ACHN (cell line): ENCODE measurements at places on chromosomes 1 and 21.

DNA sequence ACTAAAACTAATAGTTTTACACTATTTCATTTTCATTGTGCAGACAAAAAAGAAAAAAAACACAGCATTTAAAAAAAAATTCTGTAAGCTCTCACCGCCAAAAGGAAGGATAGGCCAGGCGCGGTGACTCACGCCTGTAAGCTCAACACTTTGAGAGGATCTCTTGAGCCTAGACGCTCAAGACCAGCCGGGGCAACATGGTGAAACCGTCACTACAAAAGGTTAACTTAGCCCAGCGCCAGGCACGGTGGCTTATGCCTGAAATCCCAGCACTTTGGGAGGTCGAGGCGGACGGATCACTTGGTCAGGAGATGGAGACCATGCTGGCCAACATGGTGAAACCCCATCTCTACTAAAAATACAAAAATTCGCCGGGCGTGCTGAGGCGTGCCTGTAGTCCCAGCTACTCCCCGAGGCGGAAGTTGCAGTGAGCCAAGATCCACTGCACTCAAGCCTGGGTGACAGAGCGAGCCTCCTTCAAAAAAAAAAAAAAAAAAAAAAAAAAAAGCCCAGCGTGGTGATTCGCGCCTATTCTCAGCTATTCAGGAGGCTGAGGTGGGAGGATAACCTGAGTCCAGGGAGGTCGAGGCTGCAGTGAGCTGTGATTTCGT is 14.3 kb upstream of the SPEN start:
- DNase-seq, result no peak

GRCh38 chr21:43268086-43268803 is 99.4 kb downstream of the CRYAA start:
- DNase-seq, result no peak

GRCh38 chr1:213876531-213876930 is 111.2 kb upstream of the PROX1 start:
- DNase-seq, result no peak

GRCh38 chr1:70033266-70033873 is 172.0 kb downstream of the LRRC40 start:
- DNase-seq, result no peak

- no peak for DNase-seq
Observed at GRCh38 chr1:201734786-201735185, 94.2 kb upstream of the IPO9 start.

GRCh38 chr1:154329551-154330131 is 4.3 kb downstream of the ATP8B2 start:
- DNase-seq, result no peak

DNA sequence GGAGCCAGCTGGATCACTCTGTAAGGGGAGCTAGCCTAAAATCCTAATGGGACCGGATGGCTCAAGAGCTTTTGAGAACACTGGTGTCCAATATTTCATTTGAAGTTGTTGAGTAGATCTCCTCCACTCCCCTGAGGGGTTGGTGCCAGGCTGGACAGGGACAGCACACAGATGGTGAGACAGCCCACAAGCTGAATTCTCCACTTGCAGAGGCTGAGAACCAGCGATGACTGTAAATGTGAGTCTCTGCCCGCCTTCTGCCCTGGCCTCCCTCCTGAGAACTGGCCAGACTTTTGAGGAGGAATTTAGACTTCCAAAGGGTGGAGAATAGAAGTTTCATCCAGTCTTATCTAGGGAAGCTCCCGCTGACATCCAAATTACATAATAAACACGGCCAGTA is 20.5 kb upstream of the COQ8A start:
- DNase-seq, result no peak

- no peak for DNase-seq
Observed at GRCh38 chr1:89641781-89642180, 8.9 kb downstream of the LRRC8C start.

DNA sequence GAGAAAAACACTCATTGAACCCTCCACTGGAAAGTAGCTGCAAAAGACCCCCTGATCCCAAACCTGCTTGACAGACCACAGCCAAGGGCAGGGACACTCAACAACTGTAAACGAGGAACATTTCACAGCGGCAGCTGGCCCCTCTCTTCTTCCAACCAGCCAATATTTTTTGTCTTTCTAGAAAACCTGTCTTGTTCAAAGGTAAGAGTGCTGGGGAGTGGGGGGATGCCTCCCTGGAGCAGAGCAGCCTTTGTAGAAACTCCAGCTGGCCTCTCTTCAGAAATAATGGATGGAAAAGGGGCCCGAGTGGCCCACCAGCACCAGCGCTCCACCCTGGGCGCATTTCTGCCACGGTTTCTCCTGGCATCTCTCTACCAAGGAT is 384.0 kb downstream of the RRAGC start:
- DNase-seq, result no peak

GRCh38 chr1:182134257-182134656 is 72.7 kb upstream of the ZNF648 start:
- no peak for DNase-seq
